Cortex of kidney (tissue), 1 donor: ENCODE measurements at places on chromosomes 7 and 10.

GRCh38 chr10:38047666-38048065 is 37.2 kb downstream of the ZNF33A start:
- no peak for DNase-seq

DNA sequence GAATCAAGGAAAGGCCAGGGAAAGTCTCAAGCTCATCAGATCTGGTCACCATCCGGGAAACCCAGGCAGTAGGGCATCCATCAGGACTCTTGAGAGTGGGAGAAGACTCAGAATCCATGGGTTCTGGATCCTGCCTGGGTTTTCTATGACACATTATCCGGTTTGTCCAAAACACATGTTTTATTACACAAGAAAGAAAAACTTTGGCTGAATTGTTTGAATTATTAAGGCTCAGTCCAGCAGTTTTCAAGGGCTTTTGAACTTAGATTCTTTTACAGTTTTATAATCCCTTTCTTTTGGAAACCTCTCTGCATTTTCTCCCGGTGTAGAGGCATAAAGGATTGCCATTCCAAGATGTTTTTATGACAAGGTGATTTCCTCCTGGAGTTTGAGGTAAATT is 528.5 kb upstream of the MGMT start:
- no peak for DNase-seq

- no peak for DNase-seq
These were observed 58.9 kb upstream of the LBX1 start for GRCh38 chr10:101287997-101288635.

DNA sequence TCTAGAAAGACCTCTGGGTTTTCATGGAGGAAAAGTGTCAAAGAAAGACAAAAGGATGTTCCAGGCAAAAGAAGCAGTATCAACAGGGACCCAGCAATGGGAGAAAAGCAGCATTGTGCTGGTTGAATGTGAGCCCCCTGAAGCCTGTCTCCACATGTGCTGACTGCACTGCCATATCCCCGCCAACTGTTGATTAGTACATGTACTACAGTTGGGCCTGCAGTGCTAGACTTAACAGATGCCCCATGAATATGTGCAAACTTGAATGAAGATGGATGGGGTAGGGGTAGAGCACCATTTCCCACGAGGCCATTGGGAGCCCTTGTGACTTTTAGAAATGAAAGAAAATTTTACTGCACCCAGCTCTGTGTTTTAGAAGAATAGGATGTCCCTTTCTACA is 15.6 kb upstream of the WDR11 start:
- no peak for DNase-seq

GRCh38 chr7:122014697-122015096 is 129.4 kb downstream of the AASS start:
- no peak for DNase-seq

- DNase-seq: no peak
These were observed 2.0 kb downstream of the GARS1 start for GRCh38 chr7:30596721-30597120.

- DNase-seq: no peak
These were observed 11.8 kb upstream of the PNLIPRP2 start for GRCh38 chr10:116608686-116609594.

- DNase-seq: no peak
These were observed 33.4 kb downstream of the MACROH2A2 start for GRCh38 chr10:70085975-70086613.

GRCh38 chr10:70106958-70107791 is 25.4 kb downstream of the AIFM2 start:
- no peak for DNase-seq

DNA sequence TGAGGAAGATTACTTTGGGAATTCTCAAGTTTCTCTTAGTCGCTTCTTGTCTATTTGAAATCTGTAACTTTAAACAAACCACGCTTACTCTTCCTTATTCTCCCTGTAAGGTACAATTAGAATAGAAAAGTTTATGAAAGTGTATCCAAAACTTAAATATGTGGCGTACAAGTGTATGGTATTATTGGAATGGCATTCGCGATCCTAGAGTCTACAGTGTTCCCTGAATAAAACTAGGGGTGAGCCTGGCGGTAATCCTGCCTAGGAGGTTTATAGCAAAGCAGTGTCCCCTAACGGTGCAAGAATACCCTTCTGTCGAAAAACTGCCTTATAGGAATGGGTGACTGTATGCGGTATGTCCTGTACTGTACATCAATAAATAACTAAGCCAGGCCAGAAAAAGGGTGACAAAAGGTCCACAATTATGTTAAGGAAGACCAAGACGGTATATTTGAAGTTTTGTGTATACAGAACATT is 1.2 kb downstream of the TASOR2 start:
- no peak for DNase-seq

GRCh38 chr10:34959786-34960185 is 130.4 kb downstream of the CUL2 start:
- DNase-seq: no peak

- DNase-seq: no peak
These were observed 421.1 kb downstream of the DNAJB6 start for GRCh38 chr7:157757776-157758467.

DNA sequence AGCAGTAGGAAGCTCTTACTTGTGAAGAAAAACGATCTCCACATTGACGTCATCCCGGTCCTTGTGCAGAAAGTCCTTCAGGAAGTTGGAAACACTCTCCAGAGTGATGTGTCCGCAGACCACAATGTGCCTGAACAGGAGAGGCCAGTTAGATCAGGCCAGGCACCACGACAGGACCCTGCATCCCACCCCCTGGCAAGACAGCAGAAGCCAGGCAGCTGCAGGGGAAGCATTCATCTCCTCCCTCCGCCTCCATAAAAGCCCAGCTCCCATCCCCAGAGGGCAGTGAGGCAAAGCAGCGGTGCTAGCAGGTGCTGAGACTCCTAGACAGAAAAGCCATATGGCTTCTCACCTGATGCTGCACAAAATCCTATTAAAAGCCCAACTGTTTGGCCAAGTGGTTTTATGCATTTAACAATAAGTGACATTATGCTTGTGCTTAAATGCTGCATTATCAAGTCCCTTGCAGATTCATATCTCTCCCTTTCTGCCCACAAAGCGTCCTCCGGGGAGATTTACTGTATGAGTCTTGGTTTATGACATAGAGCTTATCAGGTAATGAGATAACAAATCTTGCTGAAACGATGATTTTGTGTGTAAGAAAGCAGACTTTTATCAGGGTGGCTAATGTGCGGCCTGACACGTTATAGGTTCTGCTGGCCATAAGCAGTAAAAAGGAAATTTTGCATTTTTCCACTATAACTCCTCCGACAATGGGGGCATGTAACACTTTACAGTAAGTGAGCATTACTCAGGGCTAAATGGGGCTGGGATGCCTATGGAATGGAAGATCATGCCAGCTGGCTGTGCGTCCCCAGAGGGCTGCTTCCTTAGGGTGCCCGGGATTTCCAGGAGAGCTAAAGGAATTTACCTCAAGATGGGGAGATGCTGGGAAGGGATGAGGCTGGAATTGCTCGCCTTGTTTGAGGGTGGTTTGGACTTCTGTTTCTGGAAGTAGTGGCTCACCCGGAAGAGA is 546.9 kb downstream of the KCNMA1 start:
- DNase-seq: no peak

- DNase-seq: no peak
These were observed 72.5 kb upstream of the CTBP2 start for GRCh38 chr10:125232841-125233240.

DNA sequence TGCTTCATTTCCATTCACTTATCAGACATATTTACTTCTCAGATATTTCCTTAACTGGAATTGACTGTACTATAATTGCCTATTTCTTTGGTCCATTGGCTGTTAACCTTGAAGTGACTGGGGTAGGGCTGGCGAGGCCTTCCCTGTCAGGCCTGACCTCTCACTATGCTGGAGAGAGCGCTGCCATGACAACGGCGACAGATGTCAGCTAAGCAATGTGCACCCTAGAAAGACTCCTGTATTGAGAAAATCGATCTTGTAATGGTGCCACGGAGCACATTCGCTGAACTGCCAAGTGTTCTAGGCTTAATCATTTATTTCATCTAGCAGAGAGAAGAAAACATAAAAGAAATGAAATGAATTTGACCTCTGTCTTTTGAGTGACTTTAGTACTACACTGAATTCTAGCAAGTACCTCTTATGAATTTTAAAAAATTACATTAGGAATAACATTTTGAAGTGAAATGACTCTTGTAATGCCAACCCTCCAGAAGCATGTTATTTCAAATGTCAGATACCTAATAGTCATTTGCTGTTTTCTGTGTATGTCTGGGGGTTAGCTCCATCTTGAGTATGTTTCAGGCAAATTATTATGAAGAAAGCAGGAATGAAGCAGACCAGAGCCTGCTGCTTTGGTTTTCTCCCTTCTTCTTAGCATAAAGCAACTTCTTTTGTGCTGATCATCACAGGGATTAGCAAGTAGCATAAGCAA is 148.0 kb downstream of the SNX10 start:
- no peak for DNase-seq

GRCh38 chr7:76091506-76091905 is 43.6 kb downstream of the MDH2 start:
- DNase-seq: no peak

- no peak for DNase-seq
These were observed 3.0 kb upstream of the BTBD16 start for GRCh38 chr10:122267849-122268737.

GRCh38 chr7:149261316-149261828 is 624 bp upstream of the ZNF783 start:
- DNase-seq: no peak

GRCh38 chr7:68491523-68492358 is 1106.5 kb upstream of the AUTS2 start:
- no peak for DNase-seq

GRCh38 chr10:9175200-9175599 is 1120.7 kb downstream of the GATA3 start:
- no peak for DNase-seq

GRCh38 chr7:139674341-139674740 is 103.5 kb downstream of the HIPK2 start:
- DNase-seq: no peak

DNA sequence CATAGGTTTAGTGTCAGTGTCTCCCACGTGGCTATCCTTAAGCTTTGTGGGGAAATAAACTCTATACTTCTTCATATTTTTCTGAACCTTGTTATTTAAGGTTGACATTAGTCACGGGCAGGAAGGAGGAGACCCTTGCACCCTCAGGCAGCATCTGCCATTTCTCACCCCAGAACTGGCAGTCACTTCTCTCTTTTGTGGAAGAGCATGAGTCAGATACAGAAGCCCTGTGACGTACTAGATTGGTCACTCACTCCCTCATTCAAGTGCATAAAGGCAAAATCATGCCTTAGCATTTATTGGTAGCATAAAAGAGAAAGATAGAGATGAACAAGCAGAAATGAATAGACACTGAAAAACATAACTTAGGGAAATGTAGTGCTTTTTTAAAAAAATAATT is 206.0 kb upstream of the MDFIC start:
- DNase-seq: no peak

GRCh38 chr7:7427363-7427762 is 108.3 kb downstream of the COL28A1 start:
- DNase-seq: no peak

DNA sequence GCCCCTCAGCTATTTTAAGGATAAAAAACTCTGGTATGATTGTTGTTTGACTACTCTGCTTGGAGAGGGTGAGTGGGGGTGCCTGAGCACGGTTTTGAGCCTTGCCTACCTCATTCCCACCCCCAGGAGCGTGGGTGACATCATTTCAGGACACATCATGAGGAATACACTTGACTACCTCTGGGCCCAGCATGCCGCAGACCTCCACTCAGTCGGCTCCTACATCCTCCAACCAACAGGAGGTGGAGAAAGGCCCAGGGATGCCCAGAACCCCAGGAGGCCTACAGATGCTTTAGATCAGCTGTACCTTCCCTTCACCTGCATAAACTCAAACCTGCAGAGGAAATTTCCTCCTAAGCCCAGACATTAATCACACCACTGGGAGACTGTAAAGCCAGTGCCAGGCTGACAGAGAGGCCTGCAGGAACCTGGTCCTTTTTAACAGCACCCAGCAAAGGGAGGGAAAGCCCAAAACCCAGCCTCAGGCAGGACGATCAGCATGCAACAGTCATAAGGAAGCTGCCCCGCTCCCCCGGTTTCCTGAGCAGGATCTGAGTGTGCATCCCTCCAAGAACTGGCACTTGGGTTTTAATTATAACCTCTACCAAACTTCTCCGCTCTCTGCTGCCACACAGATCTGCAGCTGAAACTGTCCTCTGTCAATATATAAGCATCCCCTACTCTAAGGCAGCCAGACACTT is 61.7 kb upstream of the ZNRF2 start:
- no peak for DNase-seq

DNA sequence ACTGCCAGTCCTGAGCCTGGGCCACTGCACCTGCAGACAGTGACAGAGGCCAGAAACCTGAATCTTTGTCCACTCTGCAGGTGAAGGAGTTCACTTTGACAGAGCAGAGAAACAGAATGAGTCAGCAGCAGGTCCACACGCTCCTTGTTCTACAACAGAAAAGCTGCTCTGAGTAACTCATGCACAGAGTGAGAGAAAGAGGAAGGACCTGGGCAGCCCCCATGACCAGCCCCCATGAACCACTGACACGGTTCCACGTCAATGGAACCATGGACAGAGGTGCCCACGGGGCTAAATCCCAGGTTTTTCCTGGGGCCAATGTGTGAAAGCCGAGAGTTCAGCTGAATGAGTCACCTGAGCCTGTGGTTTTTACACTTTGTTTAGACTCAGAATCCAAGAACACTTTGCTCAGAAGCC is 40.8 kb upstream of the CTBP2 start:
- DNase-seq: no peak

DNA sequence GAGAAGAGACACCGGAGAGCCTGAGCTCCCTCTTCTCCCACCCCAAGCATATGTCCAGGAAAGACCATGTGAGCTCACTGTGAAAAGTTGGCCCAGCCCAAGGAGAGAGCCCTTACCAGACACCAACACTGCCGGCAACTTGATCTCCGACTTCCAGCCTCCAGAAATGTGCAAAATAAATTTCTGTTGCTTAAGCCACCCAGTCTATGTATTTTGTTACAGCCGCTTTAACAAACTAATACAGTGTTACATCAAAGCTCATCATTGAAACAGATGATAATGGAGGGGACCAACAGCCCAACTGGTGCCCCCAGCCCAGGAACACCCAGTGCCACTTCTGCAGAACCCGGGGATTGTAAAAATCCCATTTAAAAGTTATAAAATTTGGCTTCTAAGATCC is 18.9 kb downstream of the RGR start:
- no peak for DNase-seq

GRCh38 chr10:90222372-90222771 is 521.0 kb downstream of the KIF20B start:
- no peak for DNase-seq

DNA sequence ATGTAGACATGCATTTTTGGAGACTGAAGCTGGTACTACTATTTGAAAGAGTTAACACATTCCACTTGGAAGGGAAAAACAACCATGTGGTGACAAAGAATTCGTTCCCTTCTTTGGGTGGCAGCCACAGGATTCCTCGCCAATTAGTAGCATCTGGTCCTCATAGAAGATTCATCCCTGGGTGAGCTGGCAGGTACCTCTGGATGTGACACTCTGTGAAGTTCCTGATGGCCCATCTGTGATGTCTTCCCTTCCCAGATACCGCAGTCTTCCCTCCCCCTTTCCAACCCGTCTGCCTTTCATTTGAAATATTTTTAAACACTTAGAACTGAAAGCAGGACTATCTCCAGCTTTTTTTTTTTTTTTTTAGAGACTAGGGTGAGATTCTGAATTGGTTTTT is 569.5 kb downstream of the TYW1 start:
- DNase-seq: no peak

- DNase-seq: no peak
These were observed 93.0 kb downstream of the TNS3 start for GRCh38 chr7:47488969-47489342.

GRCh38 chr10:71836596-71836974 is 14.5 kb downstream of the PSAP start:
- DNase-seq: no peak
